ENCODE measurements at places on chromosomes 3 and 15. TPM values are rescaled to one million over a fixed set of nuclear protein-coding genes. Genes with fewer than 3 reads are reported as not detected.
A peak's percentile ranks its signal among the peaks of the same experiment; 100 is the strongest.

- no peak for DNase-seq
Measured at GRCh38 chr3:178969004-178969700, 102.5 kb downstream of the ZMAT3 start.

GRCh38 chr3:71931922-71932321, 147.0 kb upstream of the PROK2 start:
- DNase-seq, result no peak

DNA sequence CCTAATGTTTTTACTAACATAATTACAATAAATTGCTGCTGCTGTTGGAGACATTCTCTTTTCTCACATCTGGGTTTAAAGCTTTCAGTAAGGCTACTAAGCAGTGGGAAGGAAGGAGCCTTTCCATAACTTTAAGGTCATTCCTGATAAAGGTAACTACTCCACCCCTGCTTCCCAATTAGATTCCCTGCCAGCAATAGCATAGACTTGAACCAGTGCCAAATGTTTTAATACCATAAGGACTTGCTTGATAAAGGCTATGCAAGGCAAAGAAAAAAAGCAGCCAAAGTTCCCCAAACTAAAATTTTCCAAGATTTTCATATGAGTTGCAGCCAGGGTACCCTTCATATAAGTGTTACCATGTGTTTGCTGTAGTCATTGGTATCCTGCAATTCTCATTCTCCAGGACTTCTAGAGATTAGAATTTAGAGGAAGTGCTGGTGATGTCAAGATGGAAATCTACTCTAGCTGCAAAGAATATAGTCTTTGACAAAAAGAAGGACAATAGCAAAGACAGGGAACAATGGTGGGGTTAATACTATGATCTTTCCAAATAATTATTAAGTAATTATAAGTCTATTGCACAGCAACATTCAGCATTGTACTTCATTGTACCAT, 106.1 kb downstream of the FILIP1L start:
- no peak for DNase-seq

DNA sequence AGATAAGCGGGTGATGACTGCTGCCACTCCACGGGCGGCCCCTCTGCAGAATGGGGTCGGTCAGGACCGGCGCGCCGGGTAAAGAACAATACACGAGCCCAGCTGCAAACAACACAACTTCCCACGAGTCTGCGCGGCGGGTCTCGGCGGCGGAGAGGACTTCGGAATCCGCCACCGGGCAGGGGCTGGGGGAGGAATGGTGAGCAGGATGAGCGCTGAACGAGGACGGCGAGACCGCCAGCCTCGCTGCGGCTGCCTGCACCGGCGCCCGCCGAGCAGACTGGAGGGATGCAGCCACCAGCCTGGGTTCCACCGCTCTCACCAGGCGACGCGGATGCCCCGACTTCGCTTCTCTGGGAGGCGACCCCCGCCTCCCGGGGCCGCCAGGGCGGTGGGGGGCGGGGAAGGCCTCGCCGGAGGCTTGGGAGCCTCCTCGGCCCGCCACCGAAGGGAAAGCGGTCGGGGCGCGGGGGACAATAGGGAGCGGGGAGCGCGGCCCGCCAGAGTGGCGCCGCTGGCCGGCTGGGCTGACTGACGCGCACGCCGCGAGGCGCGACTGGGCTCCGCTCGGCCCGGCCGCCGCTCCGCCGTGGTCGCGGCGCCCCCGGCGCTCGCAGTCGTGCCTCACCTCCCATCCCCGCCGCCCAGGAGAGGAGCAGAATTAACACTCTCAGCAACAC, 515 bp downstream of the ADAM10 start:
- peak; percentile 70 for DNase-seq

DNA sequence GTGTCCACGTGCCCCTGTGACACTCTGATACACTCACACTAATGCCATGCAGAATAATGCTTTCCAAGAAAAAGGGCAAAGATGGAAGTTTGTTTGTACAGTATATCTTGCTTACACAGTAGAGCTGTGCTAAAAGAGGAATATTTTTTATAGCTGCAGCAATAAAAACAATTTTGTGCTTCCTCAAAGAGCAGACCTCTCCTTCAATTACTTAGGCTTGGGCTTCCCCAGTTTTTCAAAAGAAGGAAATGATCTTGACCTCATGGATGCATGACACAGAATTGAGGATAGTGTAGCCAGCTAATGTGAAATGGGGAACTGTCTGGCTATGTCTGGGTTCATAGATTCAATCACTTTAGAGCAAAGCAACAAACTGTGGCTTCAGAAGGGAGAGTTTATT, 137.4 kb downstream of the STT3B start:
- DNase-seq, result no peak

- DNase-seq, result no peak
Measured at GRCh38 chr3:43950775-43951174, 260.0 kb downstream of the ABHD5 start.

PLA2G4D gene
- not detected for total RNA-seq

CYP1A2 gene
- total RNA-seq, result not detected

GRCh38 chr3:89072642-89073041, 34.8 kb upstream of the EPHA3 start:
- DNase-seq, result no peak

DNA sequence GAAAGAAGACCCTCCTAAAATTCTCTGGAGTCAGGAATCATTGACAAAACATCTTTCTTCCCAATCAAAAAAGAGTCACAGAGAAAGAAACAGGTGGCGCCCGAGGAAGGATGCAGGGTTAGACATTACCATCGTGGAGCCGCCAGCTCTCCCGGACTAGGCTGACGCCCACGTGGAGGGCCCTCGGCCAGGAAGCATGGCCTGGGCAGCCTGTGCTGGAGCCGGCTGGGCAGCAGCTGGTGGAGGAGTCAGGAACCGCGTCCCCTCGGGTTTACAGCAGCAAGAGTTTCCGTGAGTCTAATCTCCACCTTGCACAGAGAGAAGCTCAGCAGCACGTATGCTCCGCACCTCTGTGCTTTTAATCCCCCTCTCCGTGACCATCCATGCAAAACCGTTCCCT, 533.7 kb upstream of the ATP11B start:
- no peak for DNase-seq

ARGFX gene
- total RNA-seq, result not detected

- no peak for DNase-seq
Measured at GRCh38 chr3:155441506-155441905, 148.0 kb upstream of the STRIT1 start.

AMOTL2 gene
- 77.8 TPM for total RNA-seq

DNA sequence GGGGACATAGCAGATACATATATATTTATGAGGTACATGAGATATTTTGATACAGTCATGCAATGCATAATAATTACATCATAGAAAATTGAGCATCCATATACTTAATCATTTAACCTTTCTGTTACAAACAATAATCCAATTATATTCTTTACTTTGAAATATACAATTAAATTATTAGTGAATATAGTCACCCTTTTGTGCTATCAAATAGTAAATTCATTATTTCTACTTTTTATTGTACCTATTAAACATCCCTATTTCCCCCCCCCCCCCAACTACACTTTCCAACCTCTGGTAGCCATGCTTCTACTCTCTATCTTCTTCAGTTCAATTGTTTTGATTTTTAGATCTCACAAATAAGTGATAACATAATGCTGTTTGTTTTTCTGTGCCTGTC, 719.1 kb downstream of the ZBBX start:
- DNase-seq, result no peak

KIF7 gene
- 1.5 TPM for total RNA-seq

- DNase-seq, result no peak
Measured at GRCh38 chr3:95751509-95751908, 1062.9 kb upstream of the EPHA6 start.

DNA sequence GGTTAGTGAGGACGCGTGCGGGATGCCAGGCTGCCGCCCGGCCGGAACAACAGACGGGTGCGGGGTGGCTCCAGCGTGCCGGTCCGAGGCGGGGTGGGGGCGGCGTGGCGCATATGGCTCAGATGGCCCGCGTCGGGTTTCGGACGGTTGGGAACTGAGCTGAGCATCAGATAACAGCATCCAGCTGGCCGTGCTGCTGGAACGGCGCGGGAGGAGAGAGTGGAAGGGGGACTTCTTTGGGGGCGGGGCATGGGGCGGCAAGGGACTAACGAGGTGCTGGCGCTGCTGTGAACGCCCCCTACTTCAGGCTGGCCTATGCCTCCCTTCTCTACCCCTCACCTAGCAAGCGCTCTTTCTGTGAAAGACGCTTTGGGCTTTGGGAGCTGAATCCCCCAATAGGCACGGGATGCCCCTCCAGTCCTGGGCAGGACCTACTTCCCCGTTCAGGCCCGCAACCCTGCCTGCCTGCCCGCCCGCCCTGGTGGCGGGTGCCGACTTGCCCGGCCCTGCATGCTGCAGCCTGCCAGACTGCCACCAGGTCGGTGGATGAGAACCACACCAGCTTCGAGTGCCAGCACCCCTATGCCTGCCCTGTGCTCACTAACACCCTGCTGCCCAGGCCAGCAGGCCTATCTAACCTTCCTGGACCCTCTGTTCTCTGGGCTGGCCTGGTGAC, 542 bp downstream of the INKA1 start:
- DNase-seq, result peak; percentile 58

GRCh38 chr3:107272471-107272870, 104.8 kb upstream of the CCDC54 start:
- no peak for DNase-seq

DNA sequence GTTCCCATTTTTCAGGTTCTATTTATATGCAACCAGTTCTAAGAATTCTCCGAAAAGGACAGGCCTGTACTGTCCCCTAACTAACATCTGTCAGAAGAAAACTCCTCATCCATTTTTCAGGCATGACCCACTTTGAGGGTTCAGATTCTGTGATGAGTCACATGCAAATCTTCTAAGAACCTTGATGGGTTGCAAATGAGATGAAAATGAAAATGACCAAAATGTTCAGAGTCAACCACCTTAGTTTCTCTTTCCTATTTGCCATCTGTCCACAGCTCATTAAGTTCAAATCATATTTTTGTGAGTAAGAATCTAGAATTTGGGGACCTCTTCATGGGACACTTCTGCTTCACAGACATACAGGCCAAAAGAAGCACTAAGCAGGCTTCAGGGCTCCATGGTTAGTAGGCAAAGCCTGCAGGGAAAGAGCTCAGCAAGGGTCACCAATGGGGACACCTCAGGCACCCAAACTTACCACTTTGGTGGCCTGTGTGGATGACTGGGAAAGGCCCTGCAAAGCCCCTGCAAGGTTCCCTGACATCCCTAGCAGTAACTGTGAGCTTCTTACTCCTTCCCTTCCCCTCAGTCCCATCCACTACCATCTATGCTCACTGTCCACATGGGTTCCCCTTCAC, 122.0 kb downstream of the WDR76 start:
- no peak for DNase-seq

DNA sequence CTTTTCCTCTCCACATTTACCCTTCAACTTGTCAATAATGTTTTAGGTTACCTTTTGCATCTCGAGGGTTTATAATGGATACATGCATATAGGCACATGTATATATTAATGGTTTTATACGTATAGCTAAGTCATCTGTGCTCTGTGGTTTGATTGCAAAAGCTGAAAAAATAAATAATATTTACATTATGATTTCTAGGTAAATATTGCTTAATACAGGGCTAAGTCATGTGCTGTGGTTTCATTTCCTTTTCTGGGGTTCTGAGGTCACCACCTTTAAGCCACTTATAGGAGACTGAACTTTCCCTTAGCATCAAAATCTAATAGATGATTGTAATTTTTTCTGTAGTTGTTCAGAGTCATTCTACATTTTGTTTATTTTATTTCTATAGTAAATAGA, 33.1 kb downstream of the LPP start:
- no peak for DNase-seq

DNA sequence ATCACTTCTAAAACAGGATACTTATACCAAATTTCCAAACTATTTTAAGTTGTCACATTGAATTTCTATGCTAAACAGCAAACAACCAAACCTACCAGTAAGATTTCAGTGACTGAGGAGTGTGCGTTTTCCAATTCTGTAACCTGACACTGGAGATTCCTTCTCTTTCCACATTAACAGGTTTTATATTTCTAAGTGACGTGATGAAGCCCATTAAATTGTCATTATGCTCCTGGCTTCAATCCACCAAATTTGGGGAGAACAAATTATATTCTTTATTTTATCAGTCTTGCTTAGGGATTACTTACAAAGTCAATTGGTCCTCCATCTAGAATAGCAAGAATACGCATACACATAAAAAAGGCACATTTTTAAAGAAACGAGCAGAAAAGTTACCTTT, 764.8 kb upstream of the NR2F2 start:
- no peak for DNase-seq

C15orf62 gene
- 2.4 TPM for total RNA-seq

DNA sequence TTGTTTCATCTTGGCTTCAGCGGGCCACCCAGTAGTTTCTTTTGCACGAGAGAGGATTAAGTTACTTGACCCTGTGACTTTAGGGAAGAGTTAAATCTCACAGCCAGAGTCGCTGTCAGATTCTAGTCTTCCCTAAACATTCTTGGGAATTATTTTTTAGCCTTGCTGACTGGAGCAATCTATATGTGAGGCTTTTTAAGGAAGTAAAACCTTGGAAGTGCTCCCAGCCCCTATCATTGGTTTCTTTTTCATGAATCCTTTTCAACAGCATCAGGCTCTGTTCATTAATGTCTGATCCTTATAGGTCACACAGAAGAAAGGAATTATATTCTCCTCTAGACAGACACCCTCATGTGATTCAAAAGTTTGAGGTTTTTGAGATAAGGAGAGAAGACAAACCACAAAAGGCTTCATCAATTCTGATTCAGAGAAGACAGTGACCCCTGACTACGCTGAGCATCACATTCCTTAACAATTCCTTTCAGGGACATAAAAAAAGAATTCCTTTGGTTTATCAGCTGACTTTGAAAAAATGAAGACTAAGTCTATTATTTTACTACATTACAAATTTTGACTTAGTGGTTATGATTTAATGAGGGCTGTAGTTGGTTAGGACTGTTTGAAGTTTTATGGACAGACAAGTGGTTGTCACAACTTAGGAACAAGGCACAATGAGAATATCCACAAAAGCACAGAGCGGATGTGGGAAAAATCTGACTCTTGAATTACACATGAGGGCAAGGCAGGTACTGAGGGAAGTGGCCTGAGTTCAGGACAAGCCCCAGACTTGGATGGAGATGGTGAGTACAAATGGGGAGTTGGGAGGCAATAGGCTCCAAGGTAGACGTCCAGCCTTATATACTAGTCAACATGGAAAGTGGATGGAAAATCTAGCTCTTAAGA, 171.1 kb upstream of the STT3B start:
- DNase-seq, result no peak

SV2B gene
- total RNA-seq, result 1.2 TPM

REC114 gene
- total RNA-seq, result not detected

- no peak for DNase-seq
Measured at GRCh38 chr15:71784719-71785118, 25.6 kb upstream of the NR2E3 start.

KBTBD13 gene
- not detected for total RNA-seq

- no peak for DNase-seq
Measured at GRCh38 chr3:72892081-72892775, 4.4 kb downstream of the GXYLT2 start.

DNA sequence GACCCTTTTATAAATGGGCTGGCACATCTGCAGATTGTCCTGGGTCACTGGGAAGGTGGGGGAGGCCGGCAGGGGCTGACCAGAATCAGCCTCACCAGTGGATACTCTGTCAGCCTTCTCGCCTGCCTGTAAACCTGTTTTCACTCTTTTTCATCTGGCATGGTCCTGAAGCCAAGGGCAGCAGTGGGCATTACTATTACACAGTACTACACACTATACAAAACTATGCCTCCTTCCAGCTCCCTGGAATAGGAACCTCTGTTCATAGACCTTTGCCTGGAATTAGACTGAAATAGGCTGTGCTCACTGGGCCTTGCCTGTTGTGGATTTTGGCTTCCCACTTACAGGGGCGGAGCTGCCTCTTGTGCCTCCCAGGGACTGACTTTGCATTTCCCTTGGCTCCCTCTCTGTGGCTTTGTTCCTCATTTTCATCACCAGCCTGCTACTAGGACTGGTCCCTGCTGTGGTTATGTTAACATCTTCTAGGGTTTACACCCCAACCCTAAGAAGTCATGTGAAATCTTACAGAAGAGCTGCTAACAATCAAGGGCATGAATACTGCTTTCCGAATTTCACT, 120.7 kb downstream of the FNDC3B start:
- DNase-seq, result no peak

Data from lower lobe of right lung (tissue), 2 donors.